ENCODE measurements at places on chromosomes 11 and 22.

DNA sequence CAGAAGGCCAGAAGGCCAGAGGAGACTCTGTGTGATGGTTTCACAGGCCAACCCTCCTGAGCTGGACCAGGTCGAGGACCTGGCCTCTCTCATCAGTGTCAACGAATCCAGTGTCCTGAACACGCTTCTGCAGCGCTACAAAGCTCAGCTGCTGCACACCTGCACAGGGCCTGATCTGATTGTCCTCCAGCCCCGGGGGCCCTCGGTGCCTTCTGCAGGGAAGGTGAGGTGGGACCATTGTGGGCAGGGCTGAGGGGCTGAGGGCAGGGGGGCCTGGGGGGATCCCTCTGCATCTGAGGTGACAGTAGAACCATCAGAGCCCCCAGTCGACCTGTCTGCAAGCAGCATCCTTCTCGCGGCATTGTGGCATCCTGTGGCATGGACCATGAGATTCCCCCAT lies 30.3 kb downstream of the MYO18B start:
- no peak for DNase-seq

- DNase-seq, result no peak
Observed at GRCh38 chr11:121773076-121773475, 320.3 kb upstream of the SORL1-AS1 start.

- DNase-seq, result no peak
Observed at GRCh38 chr11:100872951-100873740, 186.1 kb downstream of the ARHGAP42 start.

- no peak for DNase-seq
Observed at GRCh38 chr11:83723999-83724398, 437.8 kb upstream of the CCDC90B start.

DNA sequence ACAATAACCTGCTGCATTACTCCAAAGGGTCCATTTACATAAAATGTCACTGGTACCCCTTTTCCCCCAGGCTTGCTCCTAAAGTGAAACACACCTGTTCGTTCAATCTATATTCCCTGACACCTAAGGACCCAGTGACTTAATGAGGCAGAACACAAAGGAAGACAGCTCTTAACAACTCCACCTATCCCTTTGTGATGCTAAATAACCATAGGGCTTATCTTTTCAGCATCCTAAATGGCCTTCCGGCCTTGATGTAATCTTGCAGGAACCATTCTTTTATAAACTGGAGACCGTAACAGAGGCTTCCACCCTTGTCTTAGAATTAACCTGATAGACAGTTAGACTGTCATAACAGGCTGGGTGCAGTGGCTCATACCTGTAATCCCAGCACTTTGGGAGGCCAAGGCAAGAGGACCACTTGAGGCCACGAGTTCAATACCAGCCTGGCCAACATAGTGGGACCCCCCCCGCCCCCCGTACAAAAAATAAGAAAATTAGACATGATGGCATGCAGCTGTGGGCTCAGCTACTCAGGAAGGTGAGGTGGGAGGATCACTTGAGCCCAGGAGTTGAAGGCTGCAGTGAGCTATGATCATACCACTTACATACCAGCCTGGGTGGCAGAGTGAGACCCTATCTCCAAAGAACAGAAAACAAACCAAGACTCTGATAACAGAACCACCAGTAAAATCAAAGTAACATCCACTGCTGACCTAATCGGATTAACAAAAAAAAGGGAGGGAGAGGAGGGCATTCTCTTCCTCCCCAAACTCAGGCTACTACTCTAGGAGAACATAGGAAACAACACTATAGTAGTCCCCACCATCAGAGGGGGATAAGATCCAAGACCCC lies 5.1 kb downstream of the CHEK2 start:
- DNase-seq, result no peak

GRCh38 chr11:69039501-69039900 lies 9.2 kb upstream of the TPCN2 start:
- DNase-seq, result no peak

DNA sequence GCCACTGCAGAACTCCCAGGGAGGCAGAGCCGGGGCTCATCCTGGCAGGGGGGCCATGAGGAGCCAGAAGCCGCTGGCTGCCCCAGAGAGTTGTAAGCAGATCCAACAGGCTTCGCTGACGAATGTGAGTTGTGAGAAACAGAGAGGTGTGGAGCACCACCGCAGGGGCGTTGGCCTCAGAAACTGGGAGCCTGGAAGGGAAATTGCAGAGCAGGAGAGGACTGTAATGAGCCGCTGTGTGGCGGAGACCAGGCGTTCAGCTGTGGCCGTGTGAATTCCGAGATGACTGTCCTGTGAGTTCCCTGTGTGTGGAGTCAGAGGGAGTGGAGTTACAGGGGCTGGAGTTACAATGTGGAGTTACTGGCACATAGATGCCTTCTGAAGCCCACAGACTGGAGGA lies 27.7 kb upstream of the ETS1 start:
- DNase-seq, result no peak

DNA sequence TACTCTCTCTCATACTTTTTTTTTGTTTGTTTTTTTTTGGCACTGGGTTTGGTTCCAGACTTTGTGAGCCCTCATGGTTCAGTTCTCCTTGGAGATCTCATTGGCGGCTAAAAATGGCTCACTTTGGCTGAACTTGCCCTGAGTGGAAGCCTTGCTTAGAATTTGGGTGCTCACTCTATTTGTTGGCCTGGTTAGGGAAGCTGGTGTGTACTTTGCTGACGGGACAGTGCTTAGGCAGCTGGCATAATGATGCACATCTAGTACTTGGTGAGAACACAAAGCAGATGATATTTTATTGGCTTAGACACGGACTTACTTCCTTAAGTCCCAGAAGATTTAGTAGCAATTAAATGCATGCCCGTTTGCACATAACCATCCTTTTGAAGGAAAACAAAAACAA lies 66.5 kb upstream of the GRAMD1B start:
- DNase-seq, result no peak

DNA sequence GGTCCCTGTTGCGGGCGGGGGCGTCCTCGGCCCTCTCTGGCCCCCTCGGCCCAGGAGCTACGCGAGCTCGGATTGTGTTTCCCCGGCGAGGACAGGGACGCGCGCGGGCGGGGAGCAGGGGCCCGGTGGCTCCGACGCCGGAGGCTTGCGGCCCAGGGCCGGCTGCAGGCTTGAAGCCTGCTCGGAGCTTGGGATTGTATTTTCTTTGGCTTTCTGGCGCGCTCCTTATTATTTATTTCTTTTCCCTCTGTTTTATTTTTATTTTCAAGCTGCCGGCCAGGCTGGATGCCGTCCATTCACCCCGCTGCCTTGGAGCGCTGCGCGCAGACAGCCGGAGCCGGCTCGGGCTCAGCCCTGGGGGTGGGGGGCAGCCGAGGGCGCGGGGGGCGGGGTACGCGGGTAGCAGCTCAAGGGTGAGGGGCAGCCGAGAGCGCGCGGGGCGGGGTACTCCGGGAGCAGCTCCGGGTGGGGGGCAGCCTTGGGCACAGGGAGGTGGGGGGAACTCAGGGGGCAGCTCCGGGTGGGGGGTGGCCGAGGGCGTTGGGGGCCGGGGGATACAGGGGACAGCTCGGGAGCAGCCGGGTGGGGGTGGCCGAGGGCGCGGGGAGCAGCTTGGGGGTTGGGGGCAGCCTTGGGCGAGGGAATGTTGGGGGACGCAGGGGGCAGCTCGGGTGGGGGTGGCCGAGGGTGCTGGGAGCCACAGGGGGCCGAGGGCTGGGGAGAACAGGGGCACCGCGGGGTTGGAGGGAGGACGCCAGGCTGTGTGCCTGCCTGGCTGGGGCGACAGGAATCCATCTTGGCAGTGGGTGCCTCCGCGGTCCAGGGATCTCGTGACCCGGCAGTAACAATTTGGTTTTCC lies 42.7 kb downstream of the KCNJ1 start:
- no peak for DNase-seq

DNA sequence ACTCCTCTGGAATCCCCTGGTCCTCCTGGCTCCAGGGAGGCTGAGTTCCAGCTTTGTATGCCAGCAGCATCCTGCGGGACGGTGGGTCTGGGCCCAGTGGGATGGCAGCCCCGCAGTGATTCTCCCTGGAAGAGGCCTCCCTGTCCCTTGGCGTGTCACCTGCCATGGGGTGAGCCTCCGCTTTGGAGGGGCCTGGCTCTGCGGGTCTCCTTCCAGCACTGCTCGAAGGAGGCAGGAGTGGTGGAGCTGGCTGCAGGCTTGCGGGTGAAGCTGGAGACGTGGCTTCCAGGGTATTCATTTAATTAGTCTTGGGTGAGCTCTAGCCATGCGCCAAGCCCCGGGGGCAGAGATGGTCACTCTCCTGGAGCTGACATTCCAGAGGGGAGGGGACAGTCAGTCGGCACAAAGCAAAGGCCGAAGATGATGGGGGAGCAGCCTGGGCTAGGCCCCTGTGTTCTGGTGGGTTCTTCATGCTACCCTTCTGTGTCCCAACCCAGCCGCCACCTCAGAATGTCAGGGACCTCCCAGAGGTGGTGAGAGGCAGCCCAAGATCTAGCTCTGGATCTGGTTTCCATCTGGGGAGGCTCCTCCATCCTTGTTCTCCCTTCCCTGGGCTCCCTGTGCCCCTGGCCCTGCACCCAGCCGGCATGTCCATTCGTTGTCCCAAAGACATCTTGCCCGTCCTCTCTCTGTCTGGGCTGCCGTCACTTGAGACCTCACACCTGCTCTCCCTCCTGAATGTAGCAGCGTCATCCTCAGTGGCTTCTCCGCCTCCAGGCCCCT lies 1332.5 kb downstream of the BRD1 start:
- DNase-seq, result no peak

DNA sequence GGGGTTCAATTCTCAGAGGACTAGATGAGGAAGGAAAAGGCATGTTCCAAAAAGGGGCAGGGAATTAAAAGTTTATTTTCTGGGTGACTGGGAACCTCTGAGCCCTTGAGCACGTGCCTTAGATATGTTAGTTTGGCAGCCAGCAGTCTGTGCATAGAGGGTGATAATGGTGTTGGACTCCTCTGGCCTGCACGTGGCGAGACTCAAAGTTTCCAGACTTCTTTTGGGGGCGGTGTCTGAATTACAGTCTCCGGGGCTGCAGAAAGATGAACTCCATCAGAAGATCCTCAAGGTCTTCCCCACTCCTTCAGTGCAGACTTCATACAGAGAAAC lies 861 bp upstream of the ZNRF3 start:
- no peak for DNase-seq

DNA sequence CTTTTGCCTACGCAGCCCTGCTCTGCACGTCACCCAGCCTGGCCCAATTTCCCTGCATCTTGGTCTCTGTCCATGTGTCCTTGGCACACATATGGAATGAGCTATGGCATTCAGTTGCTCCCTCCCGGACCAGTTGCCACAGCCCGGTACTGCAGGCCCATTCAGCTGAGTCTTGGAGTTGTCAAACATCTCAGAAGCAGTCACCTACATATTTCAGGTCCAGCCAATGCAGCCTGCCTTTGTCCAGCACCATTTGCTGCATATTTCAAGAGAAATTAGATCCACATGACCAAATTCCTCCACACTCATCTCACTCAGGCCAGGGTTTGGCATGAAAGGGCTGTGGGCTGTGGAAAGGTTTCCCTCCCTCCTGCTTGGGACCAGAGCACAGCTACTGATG lies 76.8 kb downstream of the MN1 start:
- no peak for DNase-seq

DNA sequence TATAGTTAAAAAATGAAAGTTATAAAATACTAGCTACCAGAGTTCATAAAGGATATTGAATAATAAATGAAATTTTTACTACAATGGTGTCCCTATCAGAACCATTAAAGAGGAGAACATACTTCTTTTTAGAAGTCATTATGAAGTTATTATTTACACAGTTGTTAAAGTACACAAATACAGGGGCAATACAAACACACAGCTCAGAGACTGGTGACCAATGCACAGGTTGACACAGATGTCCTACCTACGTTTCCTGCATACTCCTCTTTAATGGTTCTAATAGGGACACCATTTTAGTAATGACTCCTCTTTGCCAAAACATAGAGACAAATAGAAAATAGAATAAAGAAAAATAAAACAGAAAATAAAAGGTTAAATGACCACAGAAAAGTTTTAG lies 10.1 kb downstream of the NLRP10 start:
- no peak for DNase-seq

DNA sequence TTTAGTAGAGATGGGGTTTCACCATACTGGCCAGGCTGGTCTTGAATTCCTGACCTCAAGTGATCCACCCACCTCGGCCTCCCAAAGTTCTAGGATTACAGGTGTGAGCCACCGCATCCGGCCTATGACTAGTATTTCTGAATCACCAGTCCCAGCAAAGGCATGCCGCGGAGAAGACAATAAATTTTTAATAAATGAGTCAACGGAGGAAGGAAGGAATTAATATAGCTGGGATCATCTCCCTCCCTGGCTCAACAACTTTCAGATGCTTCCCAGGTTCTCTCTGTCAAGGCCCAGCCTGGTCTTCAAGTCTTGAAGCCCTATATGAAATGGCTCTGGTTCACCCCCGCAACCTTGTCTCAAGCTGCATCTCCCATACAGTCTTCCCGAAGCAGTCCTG lies 45.7 kb downstream of the CYTH4 start:
- DNase-seq, result no peak

- no peak for DNase-seq
Observed at GRCh38 chr11:62505059-62505439, 41.6 kb downstream of the AHNAK start.

DNA sequence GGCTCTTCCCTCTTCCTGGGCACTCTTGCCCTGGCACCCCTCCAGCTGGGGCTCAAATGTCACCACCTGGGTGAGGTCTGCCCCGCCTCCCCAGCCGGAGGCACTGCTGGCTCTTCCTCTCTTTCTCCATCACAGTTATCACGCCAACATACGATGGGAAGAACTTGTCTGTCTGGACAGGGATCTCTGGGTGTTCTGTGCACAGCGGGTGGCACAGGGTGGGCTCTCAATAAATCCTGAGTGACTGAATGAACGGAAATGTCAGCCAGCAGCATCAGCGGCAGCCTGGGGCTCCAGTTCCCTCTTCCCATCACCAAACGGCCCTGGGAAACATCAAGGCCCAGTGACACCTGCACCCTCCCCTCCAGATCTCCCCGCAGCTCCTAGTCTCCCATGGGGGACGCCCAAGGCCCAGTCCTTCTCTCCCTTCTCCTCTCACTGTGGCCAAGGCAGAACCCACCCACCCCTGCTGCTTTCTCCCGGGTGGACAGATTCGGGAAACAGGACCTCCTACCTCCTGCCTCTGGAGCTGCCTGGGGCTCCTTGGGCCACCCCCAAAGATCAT lies 440 bp upstream of the SLC25A45 start:
- DNase-seq, result no peak

DNA sequence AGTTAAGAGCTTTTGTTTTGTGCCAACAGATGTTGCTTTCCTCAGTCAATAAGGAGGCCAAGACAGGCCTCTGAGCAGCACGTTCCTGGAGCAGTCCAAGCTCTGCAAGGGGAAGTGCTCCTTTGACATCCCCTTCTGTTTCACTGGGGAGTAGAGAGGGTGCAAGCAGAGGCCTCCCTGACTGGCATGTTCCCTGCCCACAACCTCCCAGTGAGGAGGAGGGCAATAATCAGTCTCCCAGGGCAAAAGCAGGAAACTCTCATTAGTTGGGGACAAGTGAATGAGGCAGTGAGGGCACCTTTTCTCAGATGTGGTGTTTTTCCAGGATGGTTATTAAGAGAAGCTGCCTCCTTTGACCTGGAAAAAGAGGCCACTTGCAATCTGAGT lies 79.5 kb upstream of the ZBED5 start:
- DNase-seq, result no peak

DNA sequence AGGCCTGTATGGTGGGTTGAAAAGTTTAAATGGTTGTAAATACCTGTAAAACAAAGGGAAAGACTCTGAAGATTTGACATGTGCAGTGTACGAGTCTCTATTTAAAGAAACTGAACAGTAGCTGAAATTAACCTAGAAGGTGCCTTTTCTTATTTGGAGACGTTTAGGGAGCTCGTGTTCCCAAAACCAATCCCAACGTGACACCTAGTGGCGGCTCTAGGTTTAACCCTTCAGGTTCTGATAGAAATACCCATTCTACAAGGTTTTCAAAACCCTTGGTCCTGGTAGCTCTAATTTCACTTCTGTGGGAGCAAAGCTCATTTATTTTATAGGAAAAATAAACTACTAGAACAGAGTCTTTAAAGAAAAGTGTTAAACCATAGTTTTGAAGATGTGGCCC lies 258.3 kb downstream of the LRRC4C start:
- peak; percentile 6 for DNase-seq

Measured in heart right ventricle (tissue), 16 donors.